ENCODE measurements at places on chromosomes 2 and 18.
A peak's percentile ranks its signal among the peaks of the same experiment; 100 is the strongest.

DNA sequence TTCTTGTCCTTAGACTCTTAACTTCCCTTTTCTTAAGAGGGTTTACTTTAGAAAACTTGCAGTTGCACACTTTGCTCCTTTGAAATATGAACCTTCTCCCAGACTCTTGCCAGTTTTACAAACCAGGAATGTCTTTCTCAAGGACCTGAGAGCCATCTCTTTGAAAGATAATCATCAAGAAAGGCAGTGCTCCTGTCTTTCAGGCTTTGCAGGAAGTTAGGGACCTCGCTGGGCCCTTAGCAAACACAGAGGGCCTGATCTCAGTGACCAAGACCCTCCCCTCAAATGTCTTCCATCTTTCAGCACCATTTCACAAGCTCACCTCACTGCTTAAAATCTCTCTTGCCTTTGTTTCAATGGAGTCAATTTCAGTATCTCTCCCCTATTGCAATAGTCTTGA, 32.0 kb upstream of the NYAP2 start:
- DNase-seq, result no peak

- no peak for DNase-seq
Measured at GRCh38 chr2:85277416-85278158, 50.2 kb downstream of the TGOLN2 start.

DNA sequence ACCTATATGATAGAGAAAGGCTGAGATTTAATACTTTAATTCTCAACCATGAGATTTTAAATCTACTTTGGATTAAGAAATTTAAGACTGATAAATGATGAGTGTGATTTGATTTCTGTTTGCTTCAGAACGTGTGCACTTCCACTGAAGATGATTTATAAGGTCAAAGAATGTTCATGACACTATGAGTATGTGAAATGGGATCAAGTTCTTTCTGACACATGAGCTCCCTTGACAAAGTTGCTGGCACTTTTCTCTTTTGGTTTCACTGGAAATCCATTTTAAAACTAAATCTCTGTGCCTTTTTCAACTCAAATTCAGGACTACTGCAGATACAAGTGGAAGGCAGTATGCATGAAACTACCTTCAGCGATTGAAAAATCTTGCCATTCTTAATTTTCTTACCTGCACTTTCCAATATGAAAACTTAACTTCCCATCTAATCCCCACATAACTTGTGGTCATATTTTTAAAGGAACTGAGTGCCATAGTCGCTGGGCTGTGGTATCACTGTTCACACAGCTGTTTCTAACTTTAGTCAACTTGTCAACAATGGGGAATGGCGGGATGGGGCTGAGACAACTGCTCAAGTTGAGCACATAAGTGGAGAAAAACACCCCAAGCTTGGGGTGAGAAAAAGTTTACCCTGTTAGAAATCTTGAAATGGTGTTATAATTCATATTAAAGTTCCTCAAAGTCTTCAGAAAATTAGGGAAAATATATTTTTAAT, 51.8 kb upstream of the TTN start:
- no peak for DNase-seq

DNA sequence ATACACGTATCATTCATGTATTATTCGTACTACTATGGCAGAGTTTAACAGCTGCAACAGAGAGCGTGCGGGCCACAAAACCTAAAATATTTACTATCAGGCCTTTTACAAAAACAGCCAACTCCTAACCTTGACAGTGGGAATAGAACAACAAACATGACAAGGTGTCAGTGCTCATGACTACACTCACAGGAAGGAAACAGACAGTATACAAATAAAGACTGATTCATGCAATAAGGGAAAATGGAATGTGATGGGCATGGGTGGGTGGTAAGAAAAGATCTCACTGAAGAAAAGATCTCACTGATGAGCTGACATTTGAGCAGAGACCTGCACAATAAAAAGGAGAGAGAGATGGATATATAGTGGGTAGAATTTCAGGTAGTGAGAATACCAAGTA, 347.8 kb downstream of the ALK start:
- no peak for DNase-seq

DNA sequence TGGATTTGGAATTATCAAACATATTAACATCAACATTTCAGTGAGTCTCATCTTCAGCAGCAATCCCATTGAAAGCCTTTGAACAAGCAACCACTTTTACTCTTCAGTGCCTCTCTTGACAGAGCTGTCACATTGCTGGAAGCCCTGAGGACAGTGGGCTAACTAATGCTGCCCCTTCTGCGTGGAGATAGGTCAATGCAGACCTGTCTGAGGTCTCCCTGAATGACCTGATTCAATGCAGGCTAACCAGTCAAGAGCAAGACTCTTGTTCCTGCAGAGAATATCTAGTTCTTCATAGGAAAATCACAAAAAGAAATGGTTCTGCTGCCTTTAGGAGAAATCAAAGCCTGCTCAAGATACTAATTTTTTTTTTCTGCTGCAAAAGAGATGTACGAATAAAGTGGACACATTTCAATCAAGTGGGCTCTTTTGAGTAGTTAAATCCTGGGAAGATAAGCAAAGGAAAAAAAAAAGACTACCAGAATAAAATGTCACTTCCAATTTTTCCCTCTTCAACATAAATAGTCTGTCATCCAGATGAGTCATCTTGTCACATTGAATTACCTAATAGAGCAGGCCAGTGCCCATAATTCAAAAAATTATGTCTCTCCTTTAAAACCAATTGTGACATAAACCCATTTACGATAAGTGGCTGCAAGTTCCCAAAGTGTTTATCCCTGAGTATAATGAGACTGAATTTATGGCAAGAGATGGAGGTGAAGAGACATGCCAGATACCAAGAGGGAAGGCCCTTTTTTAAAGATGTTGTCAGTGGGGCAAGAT, 1269.0 kb upstream of the DDX18 start:
- DNase-seq, result no peak

GRCh38 chr2:100237770-100238169, 84.5 kb downstream of the LONRF2 start:
- peak; percentile 23 for DNase-seq

- no peak for DNase-seq
Measured at GRCh38 chr2:17136877-17137276, 381.4 kb downstream of the RAD51AP2 start.

GRCh38 chr2:25674077-25674362, 643 bp upstream of the DTNB start:
- no peak for DNase-seq

- DNase-seq, result no peak
Measured at GRCh38 chr18:59470561-59471121, 111.6 kb upstream of the LMAN1 start.

GRCh38 chr2:6372317-6372901, 493.3 kb downstream of the CMPK2 start:
- no peak for DNase-seq

- peak; percentile 27 for DNase-seq
Measured at GRCh38 chr18:42706618-42707017, 408.9 kb downstream of the RIT2 start.

DNA sequence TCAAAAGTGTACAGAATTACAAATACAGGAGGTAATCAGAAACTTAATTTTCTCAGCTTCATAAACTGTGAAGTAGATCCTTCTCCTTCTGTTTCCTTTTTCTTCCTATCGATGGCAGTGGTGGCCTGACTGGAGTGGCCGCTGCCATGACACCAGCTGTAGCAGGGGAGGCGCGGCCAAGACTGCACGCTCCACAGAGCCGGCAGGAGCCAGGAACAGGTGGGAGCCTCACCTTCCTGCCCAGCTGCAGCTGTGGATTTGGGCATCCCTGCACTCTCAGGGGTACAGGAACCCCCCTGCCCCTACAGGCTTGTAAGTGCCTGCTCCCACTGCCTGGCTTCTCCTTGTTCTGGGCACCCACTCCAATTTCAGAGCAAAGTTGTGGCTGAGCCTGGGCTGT, 76.1 kb downstream of the EPB41L3 start:
- no peak for DNase-seq

DNA sequence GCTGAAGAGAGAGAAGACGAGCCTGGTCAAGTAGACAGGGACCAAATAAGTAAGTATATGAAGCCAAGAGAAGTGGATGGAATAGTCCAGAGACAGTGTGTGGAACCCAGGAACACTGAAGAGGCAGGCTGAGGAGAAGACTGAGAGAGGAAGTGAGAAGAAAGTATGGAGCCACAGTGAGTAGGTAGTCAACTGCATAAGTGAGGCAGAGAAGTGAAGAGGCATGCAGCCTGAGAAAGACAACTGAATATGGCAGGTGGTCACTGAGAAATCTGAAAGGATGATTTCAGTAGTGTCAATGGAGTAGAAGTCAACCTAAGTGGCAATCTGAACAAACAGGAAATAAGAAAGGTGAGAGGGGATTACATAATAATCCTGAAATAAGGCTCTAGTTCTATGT, 55.4 kb downstream of the CWC22 start:
- DNase-seq, result no peak
